ENCODE measurements at places on chromosomes 2 and 18. TPM values are rescaled to one million over a fixed set of nuclear protein-coding genes. Genes with fewer than 3 reads are reported as not detected.

Gene LYG1
- 0.99 TPM for total RNA-seq

Gene HOXD9
- total RNA-seq: 13.6 TPM

Gene C2orf81
- total RNA-seq: 5.4 TPM

DNA sequence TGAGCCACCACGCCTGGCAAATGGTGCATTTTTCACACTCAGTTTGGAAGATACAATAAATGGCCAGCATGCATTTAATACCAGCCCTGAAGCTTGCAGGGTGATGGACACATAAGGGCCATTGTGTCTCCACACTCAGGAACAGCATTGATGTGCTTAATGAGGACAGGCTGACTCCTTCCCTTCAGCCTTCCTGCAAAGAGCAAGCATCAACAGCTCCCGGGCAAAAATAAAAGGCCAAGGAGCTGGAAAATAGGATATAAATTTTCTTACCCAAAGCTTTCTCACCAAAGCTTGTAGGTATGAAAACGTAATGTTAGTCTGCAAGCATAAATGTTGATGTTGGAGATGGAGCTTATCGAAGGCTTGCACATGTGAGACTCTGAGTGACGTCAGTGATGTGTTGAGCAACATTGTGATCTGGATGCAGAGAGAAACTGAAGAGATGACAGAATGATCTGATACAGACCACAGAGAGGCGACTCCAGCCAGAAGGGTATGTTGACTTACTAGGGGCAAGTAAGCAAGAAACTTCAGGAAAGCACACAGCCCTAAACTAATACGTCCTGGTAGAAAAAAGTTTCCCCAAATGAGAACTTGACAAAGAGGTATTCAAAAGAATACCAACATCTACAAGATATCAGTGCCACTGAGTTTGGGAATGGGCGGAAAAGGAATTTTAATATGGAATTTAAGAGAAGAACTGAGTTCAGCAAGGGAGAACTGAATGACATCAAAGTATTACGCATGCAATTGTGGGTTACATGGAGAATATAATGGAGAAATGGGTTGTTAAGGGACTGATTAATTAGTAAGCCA, 256.5 kb downstream of the TGIF1 start:
- no peak for DNase-seq
- no peak overlapping the region for H3K4me3 ChIP-seq
- no peak overlapping the region for H3K27ac ChIP-seq
- H3K4me1 ChIP-seq: peaks cover 1% of the 10 kb centered on the region
- no peaks in the 10 kb centered on the region for H3K36me3 ChIP-seq

DNA sequence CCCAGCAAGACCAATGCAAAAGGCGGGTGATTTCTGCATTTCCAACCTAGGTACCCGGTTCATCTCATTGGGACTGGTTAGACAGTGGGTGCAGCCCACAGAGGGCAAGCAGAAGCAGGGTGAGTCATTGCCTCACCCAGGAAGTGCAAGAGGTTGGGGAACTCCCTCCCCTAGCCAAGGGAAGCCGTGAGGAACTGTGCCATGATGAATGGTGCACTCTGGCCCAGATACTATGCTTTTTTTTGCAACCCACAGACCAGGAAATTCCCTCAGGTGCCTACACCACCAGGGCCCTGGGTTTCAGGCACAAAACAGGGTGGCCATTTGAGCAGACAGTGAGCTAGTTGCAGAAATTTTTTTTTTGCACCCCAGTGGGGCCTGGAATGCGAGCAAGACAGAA, 662.6 kb upstream of the ACVR2A start:
- H3K27me3 ChIP-seq: no peaks in the 10 kb centered on the region
- no peak for DNase-seq
- H3K4me3 ChIP-seq: no peak overlapping the region

DNA sequence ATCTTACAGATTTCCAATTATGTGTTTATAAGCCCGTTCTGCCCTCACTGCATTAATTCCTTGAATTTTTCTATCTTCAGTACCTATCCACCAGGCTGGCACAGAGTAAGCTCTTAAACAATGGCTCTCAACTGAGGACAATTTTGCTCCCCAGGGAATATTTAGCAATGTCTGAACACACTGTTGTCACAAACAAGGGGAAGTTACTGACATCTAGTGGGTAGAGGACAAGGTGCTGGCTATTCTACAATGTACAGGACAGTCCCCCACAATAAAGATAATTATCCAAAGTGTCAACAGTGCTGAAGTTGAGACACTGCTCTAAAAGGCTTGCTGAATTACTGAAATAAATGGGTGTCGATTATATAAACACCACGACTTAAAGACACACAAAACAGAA, 5.0 kb downstream of the NDUFS1 start:
- H3K27me3 ChIP-seq: no peaks in the 10 kb centered on the region
- H3K4me3 ChIP-seq: no peak overlapping the region
- H3K27ac ChIP-seq: no peak overlapping the region
- no peak for DNase-seq
